ENCODE measurements at places on chromosomes 2 and 18.
A peak's percentile ranks its signal among the peaks of the same experiment; 100 is the strongest.

DNA sequence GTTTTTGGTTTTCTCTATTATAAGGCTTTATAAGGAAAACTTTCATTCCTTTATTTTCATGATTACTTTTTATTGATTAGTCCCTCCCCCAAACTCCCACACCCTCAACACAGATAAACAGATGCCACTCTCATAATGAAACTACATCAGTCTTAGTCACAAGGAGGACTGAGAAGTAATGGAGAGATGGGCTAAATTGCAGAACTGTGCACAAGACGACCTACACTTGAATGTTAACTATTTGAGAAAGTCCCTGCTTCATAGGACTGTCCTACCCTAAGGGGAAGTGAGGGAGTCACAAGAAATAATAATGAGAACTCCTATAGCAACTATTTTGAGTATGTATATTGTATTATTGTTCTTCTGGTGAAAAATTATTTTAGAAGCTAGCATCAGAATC lies 360.8 kb downstream of the RBM43 start:
- DNase-seq, result no peak

DNA sequence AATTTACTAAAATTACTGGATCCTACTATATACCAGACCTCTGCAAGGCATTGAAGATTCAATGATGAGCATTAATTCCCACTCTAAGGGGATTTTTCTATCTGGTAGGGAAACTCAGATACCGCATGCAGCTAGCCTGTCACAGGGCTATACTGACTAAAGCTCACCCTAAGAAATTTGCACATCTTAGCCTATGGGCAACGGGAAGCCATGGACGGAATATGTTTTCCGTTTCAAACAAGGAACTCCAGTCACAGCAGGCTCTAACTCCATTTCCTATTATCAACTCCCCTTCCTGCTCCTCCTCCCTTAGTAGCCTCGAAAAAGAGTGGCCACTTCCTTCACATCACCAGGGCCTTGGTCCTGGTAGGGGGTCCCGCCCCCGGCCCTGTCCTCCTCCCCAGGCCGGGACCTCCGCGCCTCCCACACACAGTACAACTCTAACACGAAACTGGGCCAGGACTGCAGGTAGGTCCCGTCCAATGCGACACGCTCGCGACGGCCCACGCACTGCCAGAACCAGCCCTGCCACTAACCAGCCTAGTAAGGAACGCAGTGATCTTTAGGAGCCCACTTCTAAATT lies 659 bp upstream of the COX5B start:
- DNase-seq, result no peak

DNA sequence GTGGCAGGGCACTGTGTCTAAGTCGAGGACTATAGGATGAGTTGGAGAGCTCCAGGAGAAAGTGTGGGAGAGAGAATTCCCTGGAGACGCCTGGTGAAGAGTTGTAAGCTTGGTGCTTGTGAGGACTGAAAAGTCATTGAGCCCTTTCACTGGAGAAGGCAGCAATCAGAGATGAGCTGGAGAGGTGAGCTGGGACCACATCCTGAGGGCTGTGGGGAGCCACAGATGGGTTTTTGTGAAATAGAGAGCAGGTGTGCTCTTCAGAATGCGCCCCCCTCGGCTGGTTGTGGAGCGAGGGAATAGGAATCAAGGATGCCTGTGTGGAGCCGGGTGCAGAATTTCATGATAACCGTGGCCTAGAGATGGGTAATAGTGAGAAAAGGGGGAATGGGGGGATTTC lies 224.3 kb downstream of the KLHL29 start:
- DNase-seq, result no peak

GRCh38 chr2:1186421-1186820 lies 226.8 kb upstream of the TPO start:
- DNase-seq, result no peak

DNA sequence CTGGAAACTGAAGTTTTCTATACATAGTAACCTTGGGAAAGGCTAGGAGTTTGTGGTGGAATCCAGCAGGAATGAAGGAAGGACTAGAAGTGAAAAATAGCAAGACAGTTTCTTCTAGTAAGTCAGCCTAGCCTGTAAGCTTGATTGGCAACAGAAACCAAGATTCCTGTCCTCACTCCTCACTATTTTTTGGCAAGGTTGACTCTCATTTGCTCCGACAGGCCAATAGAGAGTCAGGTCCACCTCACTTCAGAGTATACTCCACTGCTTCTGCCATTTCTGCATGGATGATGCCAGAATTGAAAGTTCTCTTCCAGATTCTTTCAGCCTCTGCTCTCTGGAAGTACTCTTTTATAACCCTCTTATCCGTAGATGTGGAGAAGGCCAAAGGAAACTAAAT lies 352.4 kb downstream of the ZNF516 start:
- no peak for DNase-seq

GRCh38 chr2:147428120-147428747 lies 416.6 kb upstream of the ACVR2A start:
- no peak for DNase-seq

DNA sequence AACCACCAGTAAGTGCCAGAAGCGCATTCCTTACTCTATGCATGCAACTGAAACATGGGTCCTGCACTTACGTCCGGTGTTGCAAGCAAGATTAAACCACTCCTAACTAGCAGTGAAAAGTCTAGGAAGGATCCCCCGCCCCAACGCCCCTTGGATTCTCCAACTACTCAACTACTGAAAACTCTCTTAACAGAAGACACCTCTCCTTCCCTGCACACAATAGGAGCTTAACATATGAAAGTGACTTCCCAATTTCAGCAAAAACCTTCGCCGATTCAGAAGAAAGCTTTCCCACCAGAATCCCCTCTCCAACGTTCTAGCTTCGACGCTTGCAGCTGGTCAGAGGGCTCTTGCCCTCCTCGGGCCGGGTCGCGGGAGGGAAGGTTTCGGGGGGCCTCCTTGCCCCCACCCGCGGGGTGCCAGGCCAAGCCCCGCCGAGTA lies 578 bp downstream of the IWS1 start:
- no peak for DNase-seq

DNA sequence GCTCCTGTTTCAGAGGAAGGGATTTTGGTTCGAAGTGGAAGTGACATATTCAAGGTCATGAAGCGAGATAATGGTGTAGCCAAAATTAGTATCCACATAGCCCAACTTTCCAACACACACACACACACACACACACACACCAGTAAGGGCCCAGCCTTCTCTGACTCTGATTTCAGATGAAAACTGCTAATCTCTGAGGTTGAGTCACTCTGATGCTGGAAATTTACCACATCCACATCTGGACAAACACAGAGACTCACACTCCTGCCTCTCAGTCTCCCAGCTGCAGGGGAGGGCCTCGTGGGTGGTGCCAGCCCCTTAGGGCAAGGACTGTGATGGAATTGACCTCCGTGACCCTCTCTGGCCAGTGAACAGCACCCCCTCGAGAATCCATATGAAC lies 29.0 kb upstream of the SLC35F6 start:
- DNase-seq, result no peak

- no peak for DNase-seq
Measured at GRCh38 chr2:120596990-120597594, 138.6 kb upstream of the GLI2 start.

DNA sequence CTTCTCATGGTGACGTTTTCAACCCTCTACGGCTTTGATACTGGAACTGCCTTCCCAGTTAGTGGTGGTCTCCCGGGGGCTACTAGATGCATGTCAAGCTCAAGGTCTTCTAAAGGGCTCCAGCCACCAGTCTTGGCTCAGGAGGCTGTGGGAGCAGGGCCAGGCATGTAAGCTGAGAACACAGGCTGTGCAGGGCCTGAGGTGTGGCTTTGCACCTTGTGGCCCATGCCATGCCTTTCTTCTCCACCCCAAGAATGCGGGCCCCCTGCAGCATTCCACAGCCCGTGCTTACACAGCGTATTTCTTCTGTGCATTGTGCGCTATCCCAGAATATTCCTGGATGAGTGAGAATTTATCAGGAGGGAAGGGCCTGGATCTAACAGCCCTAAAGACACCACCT lies 144.9 kb downstream of the SEPTIN10 start:
- no peak for DNase-seq

DNA sequence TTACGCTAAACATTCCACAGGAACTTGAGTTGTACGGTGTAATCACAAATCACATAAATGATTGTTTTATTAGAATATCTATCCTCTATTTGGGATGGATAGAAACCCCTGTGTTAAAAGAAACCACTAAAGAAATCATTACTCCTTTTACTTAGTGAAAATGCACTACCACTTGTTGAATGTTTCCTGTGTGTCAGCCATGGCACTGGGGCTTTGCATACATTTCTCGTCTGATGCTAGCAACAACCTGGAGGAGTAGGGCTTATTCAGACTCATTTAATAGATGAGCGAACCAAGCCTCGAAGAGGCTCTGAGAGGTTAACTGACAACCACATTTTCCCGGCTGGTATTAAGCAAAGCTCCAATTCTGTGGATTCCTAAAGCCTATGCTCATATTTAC lies 60.5 kb upstream of the PELI1 start:
- DNase-seq, result no peak

GRCh38 chr2:70091816-70092215 lies 4.5 kb downstream of the PCBP1 start:
- DNase-seq, result no peak

DNA sequence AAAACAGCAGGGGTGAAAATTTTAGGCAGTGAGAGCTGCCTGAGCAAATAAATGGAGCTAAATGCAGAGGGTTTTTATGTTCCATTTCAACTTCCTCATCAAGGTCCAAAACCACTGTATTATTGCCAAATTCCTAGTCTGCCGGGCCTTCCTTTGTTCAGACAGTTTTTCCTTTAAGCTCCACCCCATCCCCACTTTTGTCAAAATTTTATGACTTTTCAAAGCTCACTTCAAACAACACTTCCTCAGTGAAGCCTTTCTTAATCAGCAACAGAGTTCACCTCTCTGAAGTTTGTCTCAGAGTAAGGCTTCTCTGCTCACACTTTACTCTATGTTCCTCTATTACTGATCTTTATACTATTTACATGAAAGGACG lies 81.3 kb downstream of the CERKL start:
- DNase-seq, result peak; percentile 21

- no peak for DNase-seq
Measured at GRCh38 chr2:99682275-99683060, 192.7 kb upstream of the REV1 start.

DNA sequence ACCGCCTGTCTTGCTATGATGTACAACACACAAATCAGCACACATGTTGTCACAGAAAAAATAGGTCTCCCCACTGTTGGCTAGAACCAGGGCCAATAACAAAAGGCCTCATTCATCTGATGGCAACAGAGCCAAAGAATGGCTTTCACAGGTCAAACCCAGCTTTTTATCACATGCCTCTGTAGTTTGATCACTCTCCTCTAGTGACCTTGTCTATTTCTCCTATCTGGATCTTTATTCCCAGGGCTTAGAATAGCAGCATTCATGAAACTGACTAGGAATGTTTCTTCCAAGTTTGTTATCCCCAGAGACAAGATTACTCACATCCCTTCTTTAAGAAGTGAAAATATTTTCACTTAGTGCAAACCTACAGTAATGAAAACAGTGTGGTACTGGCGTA lies 285.8 kb upstream of the GYPC start:
- no peak for DNase-seq

DNA sequence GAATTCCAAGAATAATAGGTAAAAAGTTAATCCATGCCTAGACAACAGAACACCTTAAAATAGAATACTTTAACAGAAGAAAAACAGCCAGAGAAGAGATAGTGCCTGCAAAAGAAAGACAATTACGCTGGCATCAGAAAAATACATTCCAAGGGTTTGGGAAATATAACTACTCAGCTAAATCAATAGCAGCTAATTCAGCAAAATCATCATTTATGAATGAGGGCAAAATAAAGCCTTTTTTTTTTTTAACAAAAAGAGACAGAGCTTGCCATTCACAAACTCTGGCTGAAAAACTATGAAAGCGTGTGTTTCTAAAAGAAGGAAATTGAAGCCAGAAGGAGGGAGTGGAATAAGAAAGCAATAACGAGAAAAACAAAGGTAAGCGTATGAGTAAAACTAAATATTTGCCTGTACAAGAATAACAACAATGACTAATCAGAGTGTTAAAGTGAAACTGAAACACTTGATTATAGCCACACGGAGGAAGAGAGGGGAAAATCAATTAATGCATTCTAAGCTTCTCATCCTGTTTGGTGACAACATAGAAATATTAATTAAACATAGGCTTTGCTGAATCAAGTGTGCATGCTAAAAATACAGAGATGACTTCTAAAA lies 90.2 kb downstream of the EHD3 start:
- no peak for DNase-seq

GRCh38 chr18:64233851-64234250 lies 85.0 kb upstream of the LINC00305 start:
- DNase-seq, result no peak

- no peak for DNase-seq
Measured at GRCh38 chr18:48153613-48154481, 223.4 kb upstream of the SMAD2 start.

Measured in HT-29 (cell line).